ENCODE measurements at places on chromosomes 12 and 14.

- no peak for DNase-seq
Observed at GRCh38 chr12:97466000-97466399, 3.4 kb downstream of the RMST start.

DNA sequence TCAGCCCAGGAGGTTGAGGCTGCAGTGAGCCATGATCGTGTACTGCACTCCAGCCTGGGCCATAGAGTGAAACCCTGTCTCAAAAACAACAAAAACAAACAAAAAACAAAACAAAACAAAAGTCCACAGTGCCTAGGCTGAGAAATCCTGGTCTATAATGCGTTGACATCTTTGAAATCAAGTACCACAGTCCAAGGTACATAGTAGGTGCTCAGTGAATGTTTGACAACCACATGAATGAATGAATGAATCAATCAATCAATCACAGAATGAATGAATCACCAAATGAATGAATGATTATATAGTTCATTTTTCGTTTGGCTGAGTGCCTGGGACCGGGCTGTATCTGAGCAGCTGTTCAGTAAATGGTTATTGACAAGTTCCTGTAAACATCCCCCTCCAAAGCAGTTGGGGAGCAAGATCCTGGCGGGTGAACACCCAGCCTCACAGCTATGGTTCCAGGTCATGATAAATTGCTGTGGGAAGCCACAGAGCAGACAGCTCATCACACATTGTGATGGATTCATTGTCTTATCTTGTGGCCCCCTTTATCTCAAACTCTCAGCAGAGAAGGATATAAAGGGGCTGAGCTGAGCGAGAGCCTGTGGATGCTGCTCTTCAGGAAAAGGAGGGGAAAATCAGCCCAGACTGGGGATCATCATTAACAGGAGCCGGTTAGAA, 30.4 kb upstream of the IFT81 start:
- DNase-seq: no peak

DNA sequence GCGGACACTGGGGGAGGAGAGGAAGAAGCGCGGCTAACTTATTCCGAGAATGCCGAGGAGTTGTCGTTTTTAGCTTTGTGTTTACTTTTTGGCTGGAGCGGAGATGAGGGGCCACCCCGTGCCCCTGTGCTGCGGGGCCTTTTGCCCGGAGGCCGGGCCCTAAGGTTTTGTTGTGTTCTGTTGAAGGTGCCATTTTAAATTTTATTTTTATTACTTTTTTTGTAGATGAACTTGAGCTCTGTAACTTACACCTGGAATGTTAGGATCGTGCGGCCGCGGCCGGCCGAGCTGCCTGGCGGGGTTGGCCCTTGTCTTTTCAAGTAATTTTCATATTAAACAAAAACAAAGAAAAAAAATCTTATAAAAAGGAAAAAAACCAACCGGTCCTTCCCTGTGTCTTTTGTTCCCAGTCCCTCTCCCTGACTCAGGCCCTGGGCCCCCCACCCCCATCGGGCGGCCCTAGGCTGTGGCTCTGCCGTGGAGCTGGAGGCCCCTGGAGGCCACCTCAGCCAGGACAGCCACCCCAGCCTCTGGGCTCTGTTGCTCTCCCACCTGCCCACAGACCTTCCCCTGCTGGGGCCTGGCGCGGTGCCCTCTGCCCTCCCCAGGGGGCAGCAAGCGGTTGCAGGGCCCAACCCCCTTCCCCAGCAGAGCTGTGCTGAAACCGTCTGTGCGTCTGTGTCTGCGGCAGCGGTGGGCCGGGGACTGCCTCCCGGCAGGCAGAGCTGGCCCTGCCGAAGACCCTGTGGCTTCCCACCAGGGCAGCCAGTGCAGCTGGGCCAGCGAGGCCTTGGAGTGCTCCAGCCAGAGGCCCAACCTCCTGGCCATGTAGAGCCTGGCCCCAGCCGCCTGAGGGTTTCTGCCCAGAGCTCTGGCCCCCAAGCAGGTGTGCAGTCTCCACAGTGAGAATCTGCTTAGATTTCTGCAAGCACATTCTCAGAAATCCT, 4.0 kb upstream of the CRIP2 start:
- no peak for DNase-seq

DNA sequence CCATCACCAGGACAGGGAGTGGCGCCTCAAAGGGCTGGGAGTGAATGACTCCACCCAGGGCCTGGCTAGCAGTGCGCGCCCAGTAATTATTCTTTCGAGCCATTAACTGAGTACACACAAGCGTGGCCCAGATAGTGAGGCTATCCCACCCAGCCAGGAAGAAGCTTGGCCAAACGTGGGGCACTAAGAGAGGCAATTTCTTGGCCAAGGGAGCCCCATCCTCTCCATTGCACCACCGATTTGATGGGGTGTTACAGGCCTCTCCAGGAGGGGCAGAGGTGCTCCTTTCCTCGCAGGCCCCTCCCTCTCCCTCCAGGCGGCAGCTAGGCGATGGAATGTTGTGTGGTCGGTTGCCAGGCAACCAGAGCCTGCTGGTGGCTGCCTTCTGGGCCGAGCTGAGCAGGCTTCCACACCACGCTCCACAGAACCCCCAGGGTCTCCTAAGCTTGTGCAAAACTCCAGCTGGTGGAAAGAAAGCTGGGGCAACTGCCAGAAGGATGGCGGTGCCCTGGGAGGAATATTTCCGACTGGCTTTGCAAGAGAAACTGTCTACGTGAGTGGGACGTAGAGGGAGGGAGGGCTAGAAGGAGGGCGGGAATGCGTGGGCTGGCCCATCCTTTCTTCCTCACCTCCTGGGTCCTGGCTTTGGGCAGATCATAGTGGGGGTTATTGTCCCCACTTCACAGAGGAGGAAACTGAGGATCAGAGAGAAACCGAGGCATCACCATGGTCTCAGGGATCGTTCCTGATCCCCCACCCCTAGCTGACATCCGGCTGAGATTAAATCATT, at the start of gene CFAP73:
TSS of gene CFAP73 (plus strand) at position 364 of the 790 bp plus-strand sequence. CDS start at position 498, 134 bp downstream.
- no peak for DNase-seq

DNA sequence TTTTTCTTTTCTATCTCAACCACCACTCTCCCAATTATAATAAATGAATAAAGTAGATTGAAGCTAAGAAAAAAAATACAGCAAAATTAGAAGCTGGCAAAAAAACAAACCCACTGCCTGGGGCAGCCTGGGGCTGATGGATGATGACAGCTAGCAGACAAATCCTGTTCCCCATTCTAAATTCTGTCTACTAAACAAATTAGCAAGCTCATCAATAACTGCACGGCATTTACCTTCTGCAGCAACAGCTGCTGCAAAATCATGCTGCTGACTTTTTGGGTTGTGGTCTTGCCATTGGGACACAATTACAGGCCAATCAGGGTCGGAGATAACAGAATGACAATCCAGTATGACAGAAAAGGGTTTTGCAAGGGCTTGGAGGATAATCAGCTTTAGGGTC, 443.6 kb upstream of the SOX5 start:
- no peak for DNase-seq
